Fibroblast of skin of back (primary cell): ENCODE measurements at places on chromosomes 5 and 9.

DNA sequence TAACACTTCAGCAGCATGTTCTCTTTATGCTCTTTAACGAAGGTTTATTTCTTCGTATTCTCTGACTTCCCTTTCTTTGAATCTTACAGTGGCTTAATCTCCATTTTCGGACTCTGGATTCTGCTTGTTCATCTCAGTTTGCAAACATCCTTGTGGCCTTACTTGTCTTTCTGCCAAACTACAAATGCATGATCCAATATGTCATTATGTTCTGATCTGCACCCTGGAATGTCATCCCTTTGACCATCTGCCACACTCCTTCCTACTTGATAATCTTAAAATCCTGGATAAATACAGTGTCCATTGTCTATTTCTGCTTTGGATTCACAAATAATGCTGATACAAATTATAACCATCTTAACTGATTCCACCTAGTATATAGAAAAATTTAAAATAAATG is 499.2 kb downstream of the CDH18 start:
- no peak for DNase-seq

DNA sequence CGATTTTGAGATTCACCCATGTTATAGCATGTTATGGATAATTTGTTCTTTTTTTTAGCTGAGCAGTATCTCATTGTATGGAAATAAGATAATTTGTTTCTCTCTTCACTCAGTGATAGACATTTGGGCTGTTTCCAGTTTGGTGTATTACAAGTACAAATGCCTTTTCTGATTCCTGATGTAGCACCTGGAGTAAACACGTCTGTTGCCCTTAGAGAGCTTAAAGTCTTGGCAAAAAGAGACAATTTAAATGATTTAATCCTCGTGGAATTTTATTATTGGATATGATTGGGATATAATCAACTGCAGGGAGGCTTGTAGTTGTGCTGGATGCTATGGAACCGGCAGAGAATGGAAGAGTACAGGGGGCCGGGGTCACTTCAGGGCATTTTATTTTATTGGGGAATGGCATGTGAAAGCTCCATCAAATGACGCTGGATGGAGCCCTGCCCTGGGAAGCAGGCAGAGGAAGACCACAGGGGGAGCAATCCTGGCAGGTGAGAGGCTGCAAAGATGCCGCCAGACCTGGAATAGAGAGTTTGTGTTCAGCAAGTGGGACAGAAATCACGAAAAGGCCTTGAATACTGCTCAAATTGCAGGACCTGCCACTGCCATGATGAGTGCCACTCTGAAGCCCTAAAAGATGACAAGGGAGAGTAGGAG is 31.0 kb upstream of the TGFBI start:
- DNase-seq = no peak

GRCh38 chr9:17481565-17481964 is 97.3 kb upstream of the SH3GL2 start:
- DNase-seq = no peak

DNA sequence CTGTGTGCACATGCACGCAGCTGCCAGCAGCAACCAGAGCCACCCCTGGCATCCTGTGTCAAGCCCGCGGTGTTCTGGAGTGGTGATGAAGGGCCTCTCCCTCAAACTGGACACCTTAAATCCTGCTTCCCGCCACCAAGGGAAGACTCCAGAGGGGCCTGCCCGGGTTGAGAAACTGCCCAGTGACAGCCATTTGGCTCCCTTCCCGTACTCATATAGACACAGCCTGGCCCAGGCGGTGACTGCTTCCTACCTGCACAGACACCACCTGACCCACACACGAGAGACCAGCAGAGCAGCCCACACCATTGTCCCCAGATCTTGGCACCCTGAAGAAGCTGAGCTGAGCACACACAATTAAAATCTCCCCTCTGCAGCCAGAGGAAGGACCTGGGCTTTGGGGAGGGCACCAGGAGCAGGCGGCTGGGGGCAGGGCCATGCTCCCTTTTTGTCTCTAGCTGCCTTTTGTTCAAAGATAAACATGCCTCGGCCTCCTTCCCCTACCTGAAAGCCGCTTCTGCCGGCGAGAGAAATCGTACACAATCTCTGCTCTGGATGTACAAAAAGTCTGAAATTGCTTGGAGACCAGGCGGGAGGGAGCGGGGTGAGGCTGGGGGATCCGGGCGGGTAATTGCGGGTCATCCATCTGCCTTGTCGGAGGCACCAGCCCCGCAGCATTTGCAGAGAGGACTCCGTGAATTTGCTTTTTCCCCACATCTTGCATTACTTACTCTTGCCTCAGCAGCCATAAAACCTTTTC is 78.4 kb downstream of the TSPAN17 start:
- DNase-seq = no peak

DNA sequence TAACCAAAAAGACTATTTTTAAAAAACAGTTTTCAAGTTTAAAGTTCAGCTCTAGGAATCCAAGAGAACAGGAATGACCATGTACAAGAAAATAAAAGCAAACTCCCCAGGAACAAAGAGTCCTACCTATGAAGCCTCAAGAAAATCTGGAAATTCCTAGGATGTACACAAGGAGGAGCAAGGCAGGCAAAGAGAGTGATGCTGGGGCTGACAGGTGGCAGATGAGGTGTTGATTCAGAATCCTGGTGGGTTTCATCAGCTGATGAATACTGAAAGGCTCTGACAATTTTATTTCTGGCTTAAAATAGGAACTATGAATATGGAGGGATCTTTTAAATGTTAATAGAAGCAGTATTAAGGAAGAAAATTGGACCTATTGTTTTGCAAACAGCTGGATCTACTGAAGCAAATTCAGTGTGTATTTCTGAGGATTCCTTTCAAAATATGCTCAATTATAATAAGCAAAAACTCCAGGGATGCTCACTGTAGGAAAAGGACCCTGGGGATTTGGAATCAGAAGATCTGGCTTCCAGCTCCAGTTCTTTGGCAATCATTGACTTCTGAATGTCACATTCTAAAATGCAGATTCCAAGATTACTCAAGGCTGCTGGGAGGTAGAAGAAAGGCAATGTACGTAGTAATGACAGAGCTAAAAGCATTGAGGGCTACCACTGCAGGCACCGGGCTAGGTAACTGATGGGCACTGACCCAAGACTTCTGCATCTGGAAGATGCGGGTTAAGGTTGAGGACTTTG is 28.0 kb upstream of the SH3RF2 start:
- no peak for DNase-seq

- DNase-seq = no peak
These were observed 520.0 kb upstream of the C9orf72 start for GRCh38 chr9:28092981-28093936.

DNA sequence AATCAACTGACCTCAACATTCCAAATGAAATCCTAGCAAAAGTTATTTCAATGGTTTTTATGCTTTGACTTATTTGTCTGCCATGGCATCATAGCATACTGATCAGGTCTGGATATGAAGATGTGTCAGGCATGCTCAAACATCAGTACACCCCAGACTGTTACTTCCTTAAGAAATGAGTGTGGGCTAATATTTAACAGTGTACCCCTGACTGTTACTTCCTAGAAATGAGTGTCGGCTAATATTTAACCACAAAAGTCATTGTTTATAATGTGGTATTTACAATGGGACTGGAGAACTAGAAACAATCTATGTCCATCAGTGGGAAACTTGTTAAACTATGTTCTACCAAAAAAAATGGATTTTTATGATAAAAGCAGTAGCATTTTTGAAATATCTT is 38.1 kb upstream of the HNRNPA0 start:
- DNase-seq = no peak

GRCh38 chr9:133814586-133815208 is 76.5 kb upstream of the SARDH start:
- no peak for DNase-seq

GRCh38 chr9:115378758-115379157 is 260.8 kb upstream of the TNC start:
- no peak for DNase-seq

DNA sequence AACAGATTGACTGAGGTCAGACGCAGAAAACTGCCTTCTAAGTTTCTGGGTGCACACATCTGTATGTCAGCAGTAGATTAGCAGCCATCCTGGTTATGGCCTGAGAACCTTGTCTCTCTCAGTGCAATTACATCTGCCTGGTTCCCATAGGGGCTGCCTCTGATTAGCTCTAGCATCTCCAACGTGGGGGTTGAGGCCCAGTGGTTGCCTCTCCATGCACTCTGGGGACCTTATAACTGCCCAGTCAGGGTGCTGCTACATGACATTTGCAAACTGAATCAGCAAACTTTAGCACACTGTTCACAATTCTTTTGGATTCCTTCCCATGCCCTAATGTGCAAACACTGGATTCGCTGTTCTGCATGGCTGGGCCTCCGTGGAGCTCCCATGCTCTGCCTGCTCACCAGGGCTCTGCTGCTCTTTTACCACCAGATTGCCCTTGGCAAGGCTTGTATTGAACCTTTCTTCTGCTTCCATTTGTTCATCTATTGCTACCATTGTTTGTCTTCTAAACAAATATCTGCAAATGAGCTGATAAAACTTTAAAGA is 36.2 kb downstream of the SNX18 start:
- no peak for DNase-seq

GRCh38 chr9:79764374-79764773 is 192.6 kb downstream of the TLE4 start:
- DNase-seq = peak; percentile 99

DNA sequence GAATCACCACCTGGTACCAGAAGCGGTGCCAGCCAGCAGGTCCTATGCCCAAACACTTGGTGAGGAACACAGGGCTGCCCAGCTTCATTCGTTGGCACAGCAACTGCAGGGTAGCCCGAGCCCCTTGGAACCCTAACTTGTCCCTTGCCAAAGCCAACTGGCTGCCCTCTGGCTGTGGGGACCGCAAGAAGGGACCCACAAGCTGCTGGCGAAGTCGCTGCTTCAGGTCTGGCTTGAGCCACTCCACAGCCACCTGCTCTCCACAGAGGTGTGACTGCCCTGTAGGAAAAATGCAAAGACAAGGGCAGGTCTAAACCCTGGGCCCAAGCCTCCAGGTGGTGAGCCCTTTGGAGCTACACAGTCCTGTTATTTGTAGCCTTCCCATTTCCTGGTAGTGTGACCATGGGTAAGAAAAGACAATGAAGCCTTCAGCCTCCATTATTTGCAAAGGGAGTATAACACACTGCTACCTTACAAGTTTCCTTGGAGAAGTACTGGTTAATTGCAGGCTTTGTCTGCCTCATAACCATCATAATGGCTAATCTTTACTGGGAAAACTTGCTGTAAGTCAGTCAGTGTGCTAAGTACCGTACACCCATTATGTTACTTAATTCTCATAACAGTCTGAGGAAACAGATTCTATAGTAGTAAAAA is 1.8 kb downstream of the DND1 start:
- no peak for DNase-seq

GRCh38 chr9:21244836-21245235 is 5.0 kb upstream of the IFNA14 start:
- no peak for DNase-seq

- peak; percentile 86 for DNase-seq
These were observed 82.8 kb downstream of the DAP start for GRCh38 chr5:10678244-10678643.

DNA sequence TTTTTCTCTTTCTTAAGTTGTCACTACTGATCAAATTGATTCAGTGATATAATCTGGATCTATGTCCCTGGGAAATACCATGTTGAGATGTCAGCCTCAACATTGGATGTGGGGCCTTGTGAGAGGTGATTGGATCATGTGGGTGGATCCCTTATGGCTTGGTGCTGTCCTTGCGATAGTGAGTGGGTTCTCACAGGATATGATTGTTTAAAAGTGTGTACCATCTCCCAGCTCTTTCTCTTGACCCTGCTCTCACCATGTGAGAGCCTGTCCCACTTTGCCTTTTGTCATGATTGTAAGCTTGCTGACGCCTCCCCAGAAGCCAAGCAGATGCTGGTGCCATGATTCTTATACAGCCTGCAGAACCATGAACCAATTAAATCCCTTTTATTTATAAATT is 68.6 kb downstream of the ST8SIA4 start:
- DNase-seq = no peak

- no peak for DNase-seq
These were observed 5.6 kb downstream of the AMBP start for GRCh38 chr9:114072184-114073140.

GRCh38 chr9:8486095-8486494 is 686.5 kb upstream of the DMAC1 start:
- DNase-seq = peak; percentile 34

- DNase-seq = no peak
These were observed 403.5 kb downstream of the ZNF608 start for GRCh38 chr5:124342986-124343385.

DNA sequence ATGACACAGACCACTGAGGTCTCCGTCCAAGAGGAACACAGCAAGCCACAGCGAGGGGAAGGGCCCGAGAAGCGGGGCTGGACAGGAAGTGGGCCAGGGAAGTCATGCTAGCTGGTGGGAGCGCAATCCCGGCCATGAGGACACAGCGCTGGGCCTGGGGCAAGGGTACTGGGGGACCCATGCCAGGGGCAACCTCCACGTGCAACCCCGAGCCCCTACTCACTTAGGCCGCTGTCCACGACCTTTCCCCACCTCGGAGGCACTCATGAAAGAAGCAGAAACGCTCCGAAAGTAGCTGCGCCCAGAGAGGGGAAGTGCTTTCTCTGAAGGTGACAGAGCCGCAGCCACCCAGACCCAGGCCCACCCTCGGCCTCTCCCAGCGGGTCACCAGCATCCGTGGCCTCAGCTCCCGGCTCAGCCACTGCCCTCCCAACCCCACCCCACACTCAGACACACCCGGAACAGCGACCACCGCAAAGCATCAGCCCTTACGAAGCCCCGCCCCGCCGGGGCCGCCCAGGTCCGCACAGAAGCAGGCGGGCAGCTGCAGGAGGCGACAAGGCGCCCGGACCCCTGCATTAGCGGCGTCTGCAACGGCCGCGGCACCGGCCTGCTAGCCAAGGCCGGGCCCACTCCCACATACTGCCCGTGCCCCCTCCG is 782 bp downstream of the BICD2 start:
- no peak for DNase-seq

GRCh38 chr5:2196989-2197619 is 314.4 kb upstream of the IRX4 start:
- DNase-seq = no peak

GRCh38 chr9:108639696-108640095 is 216.1 kb downstream of the ACTL7B start:
- DNase-seq = peak; percentile 50

DNA sequence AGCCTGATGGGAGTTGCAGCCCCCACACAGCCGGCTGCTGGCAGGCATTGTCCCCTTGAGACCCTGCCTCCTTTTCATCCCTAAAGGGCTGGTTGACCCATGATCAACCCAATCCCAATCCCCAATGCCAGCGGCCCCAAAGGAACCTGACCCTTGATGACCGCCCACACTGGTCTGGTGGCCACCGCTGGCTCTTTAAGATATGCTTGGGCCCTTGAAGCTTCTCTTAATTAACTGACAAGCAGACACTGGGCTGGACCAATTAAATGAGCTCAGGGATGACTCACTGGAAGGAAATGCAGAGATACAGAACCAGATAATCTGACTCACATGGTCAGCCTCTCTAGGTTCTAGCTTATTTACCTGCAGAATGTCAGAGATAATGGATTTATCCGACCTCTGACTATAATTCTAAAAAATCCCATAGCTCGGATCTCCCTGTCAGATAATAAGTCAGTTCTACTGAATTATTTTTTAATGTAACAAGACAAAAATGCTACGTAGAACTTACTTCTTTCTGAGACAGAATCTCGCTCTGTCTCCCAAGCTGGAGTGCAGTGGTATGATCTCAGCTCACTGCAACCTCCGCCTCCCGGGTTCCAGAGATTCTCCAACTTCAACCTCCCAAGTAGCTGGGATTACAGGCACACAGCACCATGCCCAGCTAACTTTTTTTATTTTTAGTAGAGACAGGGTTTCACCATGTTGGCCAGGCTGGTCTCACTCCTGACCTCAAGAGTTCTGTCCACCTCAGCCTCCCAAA is 11.1 kb upstream of the MLANA start:
- peak; percentile 82 for DNase-seq
